ENCODE measurements at places on chromosomes 5 and 9.

DNA sequence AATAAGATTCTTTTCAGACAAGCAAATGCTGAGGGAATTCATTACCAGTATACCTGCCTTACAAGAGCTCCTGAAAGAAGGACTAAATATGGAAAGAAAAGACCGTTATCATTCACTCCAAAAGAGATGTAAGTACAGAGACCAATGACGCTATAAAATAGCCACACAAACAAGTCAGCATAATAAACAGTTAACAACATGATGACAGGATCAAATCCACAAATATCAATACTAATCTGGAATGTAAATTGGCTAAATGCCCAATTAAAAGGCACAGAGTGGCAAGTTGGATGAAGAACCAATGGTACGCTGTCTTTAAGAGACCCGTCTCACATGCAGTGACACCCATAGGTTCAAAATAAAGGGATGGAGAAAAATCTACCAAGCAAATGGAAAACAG lies 349.6 kb upstream of the MPDZ start:
- no peak for DNase-seq

GRCh38 chr5:67118050-67118620 lies 78.5 kb downstream of the CD180 start:
- DNase-seq: no peak

DNA sequence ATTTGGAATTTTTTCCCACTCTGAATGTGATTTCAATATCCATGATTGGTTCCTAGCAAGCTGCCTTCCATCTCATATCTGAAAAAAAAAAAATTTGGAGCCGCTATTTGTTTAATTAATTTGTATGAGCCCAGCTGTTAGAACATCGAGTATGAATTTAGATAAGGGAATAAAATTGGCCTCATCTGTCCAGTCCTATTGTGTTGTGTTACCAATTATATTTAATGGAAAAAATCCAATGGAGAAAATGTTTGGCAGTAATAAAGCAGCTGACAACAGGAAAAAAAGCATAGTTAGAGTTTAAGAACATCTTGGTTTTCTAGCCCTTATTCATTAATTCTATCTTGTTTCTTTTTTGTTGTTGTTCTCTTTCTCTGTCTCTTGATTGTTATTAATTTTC lies 735.6 kb upstream of the RIOK2 start:
- DNase-seq: no peak

DNA sequence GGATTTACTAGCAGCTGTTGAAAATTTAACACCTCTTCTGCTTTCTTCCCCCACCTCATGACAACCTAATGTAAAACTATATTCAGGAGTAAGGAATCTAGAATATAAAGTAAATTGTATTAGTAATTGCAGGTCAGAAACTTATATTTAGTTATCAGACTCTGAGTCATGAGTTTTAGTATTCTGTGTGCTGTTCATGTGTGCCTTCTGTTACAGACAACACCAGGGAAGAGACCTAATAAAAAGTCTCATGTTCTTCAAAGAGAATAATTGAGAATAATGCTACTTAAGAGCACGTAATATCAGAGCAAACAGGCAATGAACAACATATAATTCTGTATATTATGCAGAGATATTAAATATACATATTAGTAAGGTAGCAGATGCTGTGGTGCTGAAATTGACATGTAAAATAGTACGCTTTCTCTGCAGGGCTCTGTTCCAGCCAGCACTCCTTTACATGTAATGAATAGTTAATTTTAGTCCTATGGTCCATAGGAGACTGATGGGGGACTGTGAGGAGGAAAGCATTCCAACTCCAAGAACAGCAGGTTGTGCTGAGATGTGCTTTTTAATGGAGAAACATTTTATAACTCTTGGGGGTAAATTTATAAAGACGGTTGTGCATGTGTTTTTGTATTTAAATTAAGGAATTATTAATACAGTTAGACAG lies 106.4 kb downstream of the ZSWIM6 start:
- DNase-seq: no peak

- DNase-seq: no peak
These were observed 89.2 kb upstream of the ERBIN start for GRCh38 chr5:65837139-65837538.

- DNase-seq: no peak
These were observed 604.6 kb downstream of the PTPRD start for GRCh38 chr9:10008101-10008799.

DNA sequence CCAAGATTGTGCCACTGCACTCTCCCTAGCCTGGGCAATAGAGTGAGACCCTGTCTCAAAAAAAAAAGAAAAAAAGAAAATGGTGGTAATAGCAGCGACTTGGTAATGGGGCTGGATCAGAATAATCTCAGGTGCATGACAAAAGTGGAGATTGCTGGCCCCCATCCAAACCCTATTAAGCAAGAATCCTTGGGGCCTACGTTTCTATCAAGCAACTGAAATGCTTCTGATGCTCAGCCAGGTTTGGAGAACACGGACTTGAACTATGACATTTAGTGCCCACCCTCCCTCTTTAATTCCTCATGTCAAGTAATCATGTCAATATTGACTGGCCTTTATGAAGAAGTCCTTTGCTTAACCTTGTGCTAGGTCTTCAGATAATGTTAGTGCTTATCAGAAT lies 6.6 kb downstream of the C5orf52 start:
- no peak for DNase-seq

- peak; percentile 39 for DNase-seq
These were observed 525.6 kb downstream of the PDE4D start for GRCh38 chr5:59367791-59368394.

GRCh38 chr9:123090198-123090896 lies 56.9 kb downstream of the GPR21 start:
- DNase-seq: no peak

GRCh38 chr5:75373862-75374261 lies 36.8 kb downstream of the HMGCR start:
- no peak for DNase-seq
